ENCODE measurements at places on chromosomes 4 and X. TPM values are rescaled to one million over a fixed set of nuclear protein-coding genes. Genes with fewer than 3 reads are reported as not detected.

Gene CORIN
- 1.6 TPM for total RNA-seq

Gene CHRDL1
- total RNA-seq, result 72.1 TPM

Gene ASB12
- 0.29 TPM for total RNA-seq

Gene UNC5C
- 6.2 TPM for total RNA-seq

Gene CPE
- total RNA-seq, result 106 TPM

Gene TMPRSS11A
- total RNA-seq, result not detected

Gene ADH4
- 7.9 TPM for total RNA-seq

Gene ANOS1
- total RNA-seq, result 10.6 TPM

Gene SPANXA2
- not detected for total RNA-seq

Gene SCRG1
- total RNA-seq, result 0.48 TPM

Gene EGFL6
- 0.59 TPM for total RNA-seq

Gene SLC16A2
- total RNA-seq, result 6.6 TPM

- no peak for DNase-seq
These were observed 378.5 kb upstream of the CT83 start for GRCh38 chrX:116841290-116841689.

DNA sequence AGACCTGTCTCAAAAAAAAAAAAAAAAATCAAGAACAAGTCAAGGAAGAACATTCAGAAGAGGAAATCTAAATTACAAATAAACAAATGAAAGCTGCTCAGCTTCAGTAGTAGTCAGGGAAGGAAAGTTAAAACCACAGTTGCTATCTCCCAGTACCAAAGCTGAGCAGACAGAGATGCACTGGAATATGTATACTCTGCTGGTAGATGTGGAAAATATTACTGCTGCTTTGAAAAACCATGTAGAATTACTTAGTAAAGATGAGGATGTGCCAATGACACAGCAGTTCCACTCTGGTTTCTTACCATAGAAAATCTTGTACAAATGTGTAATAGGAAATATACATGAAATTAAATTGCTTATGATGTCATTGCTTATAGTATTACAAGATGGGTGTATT lies 25.1 kb upstream of the PRKX start:
- no peak for DNase-seq

DNA sequence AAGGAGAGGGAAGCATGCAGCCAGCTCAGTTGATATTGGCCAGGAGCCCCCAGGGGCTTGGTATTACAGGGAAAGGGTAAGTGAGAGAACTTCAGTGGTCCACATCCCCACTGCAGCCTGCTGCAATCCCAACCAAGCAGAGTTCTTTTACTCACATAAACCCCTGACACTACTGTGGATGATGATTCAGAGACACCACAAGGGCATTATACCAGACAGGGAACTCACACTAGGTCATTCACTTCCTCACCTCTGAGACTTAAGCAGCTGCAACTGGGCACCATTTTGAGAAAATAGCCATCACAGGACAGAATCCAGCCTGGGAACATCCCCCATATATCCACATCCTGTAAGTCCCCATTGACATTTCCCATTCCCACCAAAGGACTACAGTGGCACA lies 248.0 kb downstream of the INPP4B start:
- DNase-seq, result no peak

DNA sequence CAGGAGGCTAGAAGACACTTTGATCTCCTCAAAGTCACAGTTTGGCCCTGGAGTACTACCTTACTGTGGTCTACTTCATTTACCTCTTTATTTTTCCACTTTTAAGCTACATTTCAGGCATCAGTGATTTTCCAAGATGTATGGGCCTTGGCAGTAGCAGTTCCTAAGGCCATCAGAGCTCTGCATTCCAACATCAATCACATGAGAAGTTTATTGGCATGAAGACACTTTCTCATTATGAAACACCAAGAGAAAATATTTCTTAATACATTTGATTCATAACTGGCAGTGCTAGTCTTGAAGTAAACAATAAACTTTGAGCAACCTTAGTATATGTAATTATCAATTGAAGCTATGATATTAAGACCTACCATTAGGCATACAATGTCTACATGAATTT lies 178.1 kb downstream of the IL15 start:
- no peak for DNase-seq

- DNase-seq, result no peak
These were observed 94.4 kb upstream of the CLCN4 start for GRCh38 chrX:10062352-10062751.

GRCh38 chr4:110250023-110250387 lies 51.6 kb upstream of the ELOVL6 start:
- no peak for DNase-seq

DNA sequence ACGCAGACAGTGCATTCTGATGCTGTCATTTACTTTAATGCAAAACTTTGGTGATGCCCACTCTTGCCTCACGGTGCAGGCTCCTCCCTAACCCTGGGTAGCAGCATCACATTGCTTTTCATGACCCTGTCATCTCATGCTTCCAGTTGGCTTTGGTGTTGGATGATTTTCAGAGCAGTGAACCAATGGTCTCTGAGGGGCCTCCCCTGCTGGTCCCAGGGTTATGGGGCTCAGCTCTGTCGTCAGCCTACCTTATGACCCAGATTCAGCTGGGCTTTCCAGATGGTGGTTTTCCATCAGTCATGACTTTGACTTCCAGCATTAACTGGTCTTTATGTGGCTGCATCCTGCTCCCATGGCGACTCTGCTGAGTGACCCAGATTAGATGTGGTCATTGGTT lies 56.0 kb downstream of the NOP14 start:
- DNase-seq, result no peak

DNA sequence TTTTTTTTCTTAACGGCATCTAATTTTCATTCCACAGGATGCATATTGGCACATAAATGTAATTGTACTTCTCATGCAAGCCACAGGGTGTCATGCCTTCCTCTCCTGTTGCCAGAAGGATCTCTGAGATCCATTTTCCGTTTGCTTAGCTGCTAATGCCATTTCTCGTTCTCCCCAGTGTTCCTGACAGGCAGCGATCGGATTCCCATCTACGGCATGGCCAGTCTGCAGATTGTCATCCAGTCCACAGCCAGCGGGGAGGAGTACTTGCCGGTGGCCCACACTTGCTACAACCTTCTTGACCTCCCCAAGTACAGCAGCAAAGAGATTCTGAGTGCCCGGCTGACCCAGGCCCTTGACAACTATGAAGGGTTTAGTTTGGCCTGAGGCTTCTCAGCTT lies 8.9 kb upstream of the NAP1L5 start:
- no peak for DNase-seq

DNA sequence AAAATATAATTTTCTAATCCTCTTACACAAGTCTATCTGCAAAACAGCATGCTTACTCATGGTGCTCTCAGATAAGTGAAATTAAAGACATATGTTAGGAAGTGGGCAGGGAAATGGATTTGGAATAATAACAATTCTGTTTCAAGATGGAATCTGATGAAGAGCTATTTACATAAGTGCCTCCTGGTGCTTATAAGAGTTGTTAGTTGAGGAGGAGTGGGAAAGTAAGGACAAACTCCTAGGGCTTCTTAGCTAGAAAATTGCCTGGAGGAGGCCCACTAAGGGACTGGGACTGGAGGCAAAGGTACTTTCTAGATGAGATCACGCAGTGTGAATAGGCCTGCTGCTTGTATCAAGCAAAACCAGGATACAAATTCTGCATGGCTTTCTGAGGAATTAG lies 939.8 kb downstream of the GLUD2 start:
- DNase-seq, result no peak

DNA sequence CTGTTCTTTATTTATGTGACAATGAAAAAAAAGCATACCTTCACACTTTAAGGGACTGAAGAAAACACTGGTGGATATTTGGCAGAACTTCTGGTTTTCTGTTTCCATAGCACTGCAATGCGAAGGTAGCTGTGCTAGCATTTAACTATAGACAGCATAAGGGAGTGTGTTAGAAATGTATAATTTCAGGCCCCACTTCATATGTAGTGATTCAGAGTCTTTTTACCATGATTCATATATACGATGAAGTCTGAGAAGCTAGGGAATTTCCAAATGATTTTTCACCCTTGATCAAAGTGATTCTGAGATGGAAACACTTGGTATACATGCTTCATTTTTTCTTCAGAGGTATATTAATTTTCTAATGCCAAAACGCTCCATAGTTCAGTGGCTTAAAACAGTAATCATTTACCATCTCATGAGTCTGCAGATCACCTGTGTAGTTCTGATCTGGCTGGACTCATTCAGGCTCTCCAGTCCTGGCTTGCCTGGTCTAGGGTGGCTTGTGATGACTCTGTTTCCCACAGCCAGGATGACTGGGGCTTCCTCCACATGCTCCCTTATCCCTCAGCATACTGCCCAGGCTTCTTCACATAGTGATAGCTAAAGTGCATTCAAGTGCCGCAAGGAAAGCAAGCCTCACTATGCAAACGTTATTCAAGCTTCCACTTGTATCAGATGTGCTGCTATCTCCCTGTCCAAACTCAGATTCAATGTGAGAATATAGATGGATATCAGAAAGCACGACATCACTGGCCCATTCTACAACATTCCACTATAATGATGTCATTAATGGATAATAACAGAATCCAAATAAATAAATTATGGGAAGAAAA lies 790.1 kb downstream of the TECRL start:
- DNase-seq, result no peak

DNA sequence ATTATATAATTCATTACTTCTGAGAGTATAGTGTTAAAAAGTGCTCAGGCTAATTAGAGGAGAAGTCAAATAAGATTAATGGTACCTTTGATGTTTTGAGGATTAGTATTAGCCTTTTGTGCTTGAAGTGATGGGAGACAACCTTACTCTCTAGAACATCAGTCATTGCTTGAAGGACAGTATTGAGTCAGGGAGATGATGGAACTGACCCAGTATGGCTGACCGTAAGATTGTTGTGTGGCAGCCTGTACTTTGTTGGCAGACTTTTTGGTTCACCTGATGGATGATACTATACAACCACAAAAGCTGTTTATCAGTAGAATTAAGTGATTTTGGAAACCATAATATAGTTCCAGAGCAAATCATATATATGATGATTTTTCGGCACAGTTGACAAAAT lies 9.9 kb downstream of the OGT start:
- DNase-seq, result no peak

- DNase-seq, result no peak
These were observed 5.6 kb upstream of the DLG3 start for GRCh38 chrX:70439016-70439415.

- DNase-seq, result no peak
These were observed 34.1 kb downstream of the GPAT3 start for GRCh38 chr4:83569987-83570386.

GRCh38 chrX:40092808-40093435 lies 4.8 kb downstream of the BCOR start:
- DNase-seq, result no peak

DNA sequence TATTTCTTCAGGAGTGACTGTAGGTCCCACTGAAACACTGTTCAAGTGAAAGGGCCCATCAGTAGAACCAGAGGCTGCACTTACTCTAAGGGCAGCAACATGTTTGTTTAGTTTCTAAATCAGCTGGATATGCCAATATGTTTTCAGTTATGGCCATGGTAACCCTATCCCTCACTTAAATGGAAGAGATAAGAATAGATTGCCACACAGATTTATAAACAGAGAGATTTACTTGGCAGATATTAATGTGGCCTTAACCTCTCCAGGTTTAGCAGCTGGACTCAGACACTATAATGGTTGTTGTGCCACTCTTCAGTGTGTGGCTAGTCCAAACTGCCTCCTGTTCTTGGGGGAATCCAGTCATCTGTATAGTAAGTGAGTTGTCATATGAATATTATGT lies 354.1 kb downstream of the TEX13C start:
- DNase-seq, result no peak

GRCh38 chrX:3806630-3807029 lies 93.2 kb upstream of the PRKX start:
- no peak for DNase-seq

DNA sequence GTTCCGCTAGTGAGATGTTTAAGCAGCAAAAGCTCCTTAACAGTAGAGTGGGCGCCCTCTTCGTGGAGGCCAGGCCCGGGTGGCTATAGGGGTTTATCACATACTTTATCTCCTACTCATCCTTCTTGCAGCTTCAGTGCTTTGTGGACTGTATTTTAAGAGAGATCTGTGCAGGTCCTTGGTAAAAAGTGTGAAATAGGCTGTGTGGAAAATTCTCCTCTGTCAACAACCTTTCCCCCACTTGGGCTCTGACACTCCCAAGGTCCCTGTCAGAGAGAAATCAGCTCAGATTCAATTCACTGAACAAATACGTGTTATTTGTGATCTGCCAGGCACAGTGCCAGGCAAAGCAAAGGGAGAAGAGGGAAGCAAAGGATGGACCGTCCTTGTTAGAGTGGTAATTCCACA lies 214.3 kb upstream of the PPARGC1A start:
- no peak for DNase-seq

DNA sequence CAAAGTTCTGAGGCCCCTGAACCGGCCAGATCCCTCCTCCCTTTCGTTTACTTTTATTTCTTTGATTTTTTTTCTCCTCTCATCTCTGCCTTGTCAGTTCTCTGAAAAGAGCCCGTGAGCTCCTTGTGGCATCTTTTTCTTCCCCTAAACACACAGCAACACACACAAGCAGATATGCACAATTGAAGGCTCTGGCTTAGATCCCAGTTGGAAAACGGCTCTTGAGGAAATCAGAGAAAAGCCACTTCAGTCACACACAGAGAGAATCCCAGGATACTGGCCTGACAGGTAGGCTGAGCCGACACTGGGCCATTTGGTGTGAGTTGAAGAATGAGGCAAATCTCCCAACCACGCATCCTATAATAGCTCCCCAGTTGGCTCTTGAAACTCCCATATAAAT lies 12.9 kb downstream of the DIPK2B start:
- DNase-seq, result no peak

- no peak for DNase-seq
These were observed 36.8 kb upstream of the VMA21 start for GRCh38 chrX:151359931-151360871.

DNA sequence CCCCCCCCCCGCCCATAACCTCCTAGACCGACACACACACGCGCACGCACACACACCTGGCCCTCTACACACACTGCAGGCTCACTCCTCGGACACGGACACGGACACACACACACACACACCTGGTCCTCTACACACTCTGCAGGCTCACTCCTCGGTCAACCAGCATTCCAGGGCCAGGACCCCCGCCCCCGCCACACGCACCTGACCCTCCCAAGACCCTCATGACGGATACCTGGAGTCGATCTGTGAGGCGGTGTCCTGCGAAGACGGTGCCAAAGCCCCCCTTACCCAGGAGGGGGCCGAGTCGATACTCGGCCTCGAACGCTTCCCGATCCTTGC lies 552 bp downstream of the PIM2 start:
- no peak for DNase-seq

DNA sequence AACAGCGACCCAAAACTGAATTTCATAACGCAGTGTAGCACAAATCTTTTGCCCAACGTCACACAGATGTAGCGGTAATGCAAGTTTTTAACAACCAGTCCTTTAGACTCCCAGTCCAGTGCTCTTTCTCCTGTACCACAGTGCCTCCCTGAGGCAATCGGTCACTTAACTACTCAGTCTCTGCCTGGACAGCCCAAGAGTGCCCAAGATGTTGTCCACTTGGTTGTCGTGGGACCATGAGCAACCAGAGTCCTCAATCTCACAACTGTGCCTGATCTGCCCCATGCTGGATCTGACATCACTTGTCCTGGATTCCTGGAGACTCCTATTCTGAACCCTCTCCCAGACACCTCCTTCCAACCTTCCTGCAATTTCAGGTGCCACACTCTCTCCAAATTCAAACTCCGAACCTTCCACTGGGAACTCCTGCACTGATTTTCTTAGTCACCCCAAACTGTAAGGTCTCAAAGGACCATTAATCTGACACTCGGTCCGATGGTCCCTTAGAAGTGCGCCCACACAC lies 702 bp downstream of the MMGT1 start:
- DNase-seq, result no peak

Data from breast epithelium (tissue), 4 donors.